Left renal pelvis (tissue), 4 donors: ENCODE measurements at places on chromosomes 12 and 14.

DNA sequence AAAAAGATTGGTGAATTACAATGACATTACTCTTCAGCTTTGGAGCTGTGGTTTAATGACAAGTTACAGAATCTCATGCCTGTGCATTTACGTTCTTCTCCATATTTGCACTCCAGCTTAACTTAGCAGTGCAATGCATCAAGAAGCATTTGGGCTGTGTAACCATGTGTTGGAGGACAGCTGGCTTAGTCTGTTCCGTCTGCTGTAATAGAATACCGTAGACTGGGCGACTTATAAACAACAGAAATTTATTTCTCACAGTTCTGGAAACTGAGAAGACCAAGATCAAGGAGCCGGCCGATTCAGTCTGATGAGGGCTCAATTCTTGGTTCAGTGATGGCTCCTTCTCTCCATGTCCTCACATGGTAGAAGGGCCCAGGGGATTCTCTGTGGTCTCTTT, 943.5 kb downstream of the BCL11B start:
- DNase-seq = no peak

GRCh38 chr12:122067966-122068365, 10.6 kb upstream of the MLXIP start:
- DNase-seq = no peak

DNA sequence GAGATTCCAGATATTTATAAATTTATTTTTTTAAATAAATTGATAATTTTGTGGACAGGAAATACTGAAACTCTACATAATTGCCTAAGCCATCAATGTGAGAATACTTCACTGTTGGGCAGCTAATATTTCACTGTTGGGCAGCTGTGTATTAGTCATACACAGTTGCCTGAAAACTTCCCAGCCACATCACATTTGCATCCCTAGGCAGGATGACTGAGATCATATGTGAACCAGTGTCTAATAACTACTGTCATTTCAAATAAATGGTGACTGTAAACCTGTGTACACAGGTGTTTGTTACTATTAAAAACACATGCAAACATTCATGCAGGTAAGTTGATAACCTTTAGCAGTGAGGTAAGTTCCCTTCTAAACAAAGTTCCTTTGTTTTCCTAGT, 43.9 kb downstream of the TMTC3 start:
- DNase-seq = no peak

DNA sequence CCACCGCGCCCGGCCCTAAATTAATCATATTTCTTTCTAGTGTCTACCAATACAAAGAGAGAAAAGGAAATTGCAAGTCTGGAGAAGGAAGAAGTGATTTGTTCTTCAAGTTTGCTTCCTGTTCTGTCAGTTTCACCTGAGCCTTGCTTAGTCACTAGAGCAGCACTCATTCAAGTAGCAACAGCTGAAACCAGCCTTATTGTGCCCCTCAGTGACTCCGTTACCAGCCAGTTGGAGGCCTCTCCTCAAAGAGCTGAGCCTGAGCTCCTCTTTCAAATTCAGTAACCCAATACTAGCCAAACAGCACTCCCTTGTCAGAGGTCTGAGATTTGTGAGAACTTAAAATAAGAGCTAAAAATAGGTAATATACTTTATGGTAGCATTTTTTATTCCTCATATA, 17.4 kb downstream of the PAWR start:
- DNase-seq = no peak

DNA sequence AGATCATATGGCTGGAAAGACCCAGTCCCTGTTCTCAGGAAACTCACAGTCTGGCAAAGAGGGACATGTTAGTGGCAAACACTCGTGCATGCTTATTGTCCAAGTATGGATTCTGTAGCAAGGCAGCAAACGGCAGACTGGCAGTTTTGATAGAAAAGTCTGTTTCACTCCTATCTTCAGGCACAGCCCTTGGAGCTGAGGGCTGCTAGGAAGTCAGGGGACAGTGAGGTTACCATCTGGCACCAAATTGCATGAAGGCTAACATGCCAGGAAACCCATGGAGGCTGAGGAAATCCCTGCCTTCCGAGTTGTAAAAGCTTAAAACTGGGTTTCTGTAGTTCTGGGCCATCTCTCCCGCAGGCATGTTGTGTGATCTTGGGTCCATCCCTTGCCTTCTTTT, 32.9 kb downstream of the CALM1 start:
- no peak for DNase-seq

- no peak for DNase-seq
Observed at GRCh38 chr14:50792051-50792477, 38.9 kb downstream of the NIN start.

GRCh38 chr14:60935319-60935718, 45.6 kb downstream of the TRMT5 start:
- DNase-seq = no peak

- no peak for DNase-seq
Observed at GRCh38 chr14:63371033-63371432, 52.3 kb upstream of the GPHB5 start.

DNA sequence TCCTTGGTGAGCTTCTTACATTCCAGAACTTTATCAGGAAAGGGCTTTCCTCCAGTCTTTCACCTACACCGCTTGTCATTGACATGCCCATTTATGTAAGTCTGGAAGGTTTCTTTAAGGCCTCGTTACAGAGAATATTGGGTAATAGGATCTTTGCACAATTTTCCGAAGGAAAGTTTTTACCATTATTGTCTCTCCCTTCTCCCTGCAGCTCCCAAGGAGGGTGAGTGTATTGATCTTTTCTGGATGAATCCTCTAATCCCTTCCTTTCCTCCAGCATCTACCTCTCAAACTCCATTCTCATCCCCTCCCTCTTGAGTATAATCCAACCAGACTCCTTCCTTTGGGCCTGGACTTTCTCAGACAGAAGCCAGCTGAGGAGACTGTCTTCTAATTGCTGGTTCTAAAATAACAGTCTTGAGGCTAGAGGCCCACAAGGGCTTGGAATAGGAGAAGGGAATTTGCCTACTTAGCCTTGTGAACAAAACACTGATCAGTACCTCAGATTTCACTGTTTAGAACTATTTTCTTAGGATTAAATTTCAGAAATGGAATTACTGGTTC, 21.8 kb downstream of the WNK1 start:
- DNase-seq = no peak
